ENCODE measurements at places on chromosomes 6 and 20.

DNA sequence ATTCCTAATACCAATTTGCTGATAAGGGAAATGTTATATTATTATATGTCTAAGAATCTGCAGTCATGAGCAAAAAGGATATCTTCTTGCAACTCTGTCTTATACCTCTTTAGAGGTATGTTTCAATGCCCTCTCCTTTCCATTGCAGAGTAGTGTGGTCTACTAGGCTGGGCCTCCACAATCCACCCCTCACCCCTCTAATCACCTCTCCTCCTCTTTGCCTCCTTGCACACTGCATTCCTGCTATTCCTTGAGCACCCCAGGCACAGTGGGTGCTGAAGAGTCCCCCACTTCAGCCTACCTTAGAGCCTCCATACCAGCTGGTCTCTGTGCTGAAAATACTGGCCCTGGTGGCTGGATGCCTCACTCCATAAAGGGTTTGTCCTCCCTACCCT, 26.9 kb downstream of the ARMC2 start:
- H3K36me3 ChIP-seq = peaks cover 5% of the 10 kb centered on the region
- peaks cover 46% of the 10 kb centered on the region for H3K4me1 ChIP-seq
- no peaks in the 10 kb centered on the region for H3K27me3 ChIP-seq

DNA sequence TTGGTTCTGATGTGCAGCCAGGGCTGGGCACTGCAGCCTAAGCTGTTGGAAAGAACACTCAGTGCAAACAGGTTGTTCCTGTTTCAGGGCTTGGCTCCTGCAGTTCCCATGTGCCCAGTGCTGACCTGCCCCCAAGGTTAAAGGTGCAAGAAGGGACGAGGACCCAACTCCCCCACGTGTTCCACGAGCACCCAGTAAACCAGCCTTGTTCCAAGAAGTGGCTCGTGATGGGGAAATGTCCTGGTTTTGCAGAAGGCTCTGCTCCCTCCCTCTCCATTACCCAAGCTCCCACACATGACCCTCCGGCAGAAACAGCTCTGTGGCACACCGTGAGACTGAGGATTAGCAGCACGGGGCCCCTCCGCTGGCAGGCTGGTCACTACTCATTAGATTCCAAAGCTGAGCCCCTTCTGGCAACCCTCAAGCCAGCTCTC, 9.4 kb downstream of the ACSS1 start:
- H3K27ac ChIP-seq = no peak overlapping the region
- H3K4me3 ChIP-seq = no peak overlapping the region
- no peak for DNase-seq
- H3K36me3 ChIP-seq = no peaks in the 10 kb centered on the region

DNA sequence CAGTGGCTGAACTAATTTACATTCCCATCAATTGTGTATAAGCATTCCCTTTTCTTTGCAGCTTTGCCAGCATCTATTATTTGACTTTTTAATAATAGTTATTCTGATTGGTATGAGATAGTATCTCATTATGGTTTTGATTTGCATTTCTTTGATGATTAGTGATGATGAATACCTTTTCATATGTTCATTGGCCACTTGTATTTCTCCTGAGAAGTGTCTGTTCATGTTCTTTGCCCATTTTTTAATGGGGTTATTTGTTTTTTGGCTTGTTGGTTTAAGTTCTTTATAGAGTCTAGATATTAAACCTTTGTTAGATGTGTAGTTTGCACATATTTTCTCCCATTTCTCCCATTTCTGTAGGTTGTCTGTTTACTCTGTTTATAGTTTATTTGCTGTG, 16.6 kb downstream of the CENPW start:
- no peak overlapping the region for H3K27ac ChIP-seq
- no peak overlapping the region for H3K4me3 ChIP-seq
- no peaks in the 10 kb centered on the region for H3K4me1 ChIP-seq
- no peak for DNase-seq

- H3K36me3 ChIP-seq = no peaks in the 10 kb centered on the region
- no peak for DNase-seq
- no peak overlapping the region for H3K4me3 ChIP-seq
- no peak overlapping the region for H3K27ac ChIP-seq
- H3K4me1 ChIP-seq = peaks cover 41% of the 10 kb centered on the region
- H3K27me3 ChIP-seq = no peaks in the 10 kb centered on the region
Measured at GRCh38 chr20:53707371-53708055, 113.9 kb upstream of the ZNF217 start.

DNA sequence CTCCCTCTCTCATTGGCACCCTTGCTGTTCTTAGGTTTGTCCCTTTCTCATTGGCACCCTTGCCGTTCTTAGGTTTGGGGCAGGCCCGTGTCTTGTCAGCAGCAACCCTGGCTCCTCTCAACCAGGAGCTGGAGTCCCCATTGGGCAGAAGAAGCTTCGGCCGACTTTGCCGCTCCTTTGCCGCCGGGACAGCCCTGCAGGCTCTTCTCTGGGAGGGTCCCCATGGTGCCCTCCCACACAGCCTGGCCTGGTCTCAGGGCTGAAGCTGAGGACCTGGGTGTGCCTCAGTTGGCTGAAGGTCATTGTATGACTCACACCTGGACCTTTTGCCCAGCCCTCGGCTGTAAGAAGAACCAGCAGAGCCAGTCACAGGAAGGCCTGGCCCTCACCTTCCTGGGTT, 59.6 kb downstream of the PPP1R14C start:
- no peaks in the 10 kb centered on the region for H3K4me1 ChIP-seq
- no peaks in the 10 kb centered on the region for H3K36me3 ChIP-seq
- no peak overlapping the region for H3K4me3 ChIP-seq
- no peak for DNase-seq
- no peak overlapping the region for H3K27ac ChIP-seq

DNA sequence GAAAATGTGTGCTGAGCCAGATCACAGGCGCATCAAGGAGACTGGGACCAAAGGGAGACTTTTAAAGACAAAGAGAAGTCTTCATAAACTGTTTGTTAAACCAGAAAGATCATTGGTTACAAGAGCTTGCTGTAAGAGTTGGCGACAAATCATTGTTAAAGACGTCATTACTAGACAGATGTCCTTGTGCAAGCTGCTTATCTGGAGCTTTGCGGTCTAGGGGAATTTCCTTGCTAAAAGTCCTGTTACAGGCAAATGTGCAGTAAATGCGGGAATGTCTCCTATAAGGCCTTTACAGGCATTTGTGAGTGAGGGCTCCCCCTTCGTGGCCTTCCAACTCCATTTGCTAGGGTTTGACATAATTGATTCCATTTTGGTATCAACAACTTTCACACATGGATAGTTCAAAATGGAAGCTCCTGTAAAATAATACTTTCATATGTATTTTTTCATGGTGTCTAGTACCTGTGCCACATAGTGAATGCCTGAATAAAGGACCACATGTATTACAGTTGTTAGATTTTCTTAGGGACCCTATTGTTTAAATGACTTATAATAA, 362.4 kb downstream of the UTRN start:
- no peaks in the 10 kb centered on the region for H3K4me1 ChIP-seq
- H3K27ac ChIP-seq = no peak overlapping the region
- no peaks in the 10 kb centered on the region for H3K36me3 ChIP-seq
- no peak overlapping the region for H3K4me3 ChIP-seq
- no peaks in the 10 kb centered on the region for H3K27me3 ChIP-seq
- no peak for DNase-seq

- H3K27ac ChIP-seq = no peak overlapping the region
- H3K27me3 ChIP-seq = no peaks in the 10 kb centered on the region
- H3K4me1 ChIP-seq = no peaks in the 10 kb centered on the region
- H3K36me3 ChIP-seq = no peaks in the 10 kb centered on the region
Measured at GRCh38 chr6:63441266-63441956, 121.6 kb upstream of the LGSN start.

GRCh38 chr6:148800536-148800935, 53.7 kb downstream of the UST start:
- no peaks in the 10 kb centered on the region for H3K36me3 ChIP-seq
- H3K27ac ChIP-seq = no peak overlapping the region
- H3K4me1 ChIP-seq = no peaks in the 10 kb centered on the region
- DNase-seq = no peak
- H3K27me3 ChIP-seq = no peaks in the 10 kb centered on the region

DNA sequence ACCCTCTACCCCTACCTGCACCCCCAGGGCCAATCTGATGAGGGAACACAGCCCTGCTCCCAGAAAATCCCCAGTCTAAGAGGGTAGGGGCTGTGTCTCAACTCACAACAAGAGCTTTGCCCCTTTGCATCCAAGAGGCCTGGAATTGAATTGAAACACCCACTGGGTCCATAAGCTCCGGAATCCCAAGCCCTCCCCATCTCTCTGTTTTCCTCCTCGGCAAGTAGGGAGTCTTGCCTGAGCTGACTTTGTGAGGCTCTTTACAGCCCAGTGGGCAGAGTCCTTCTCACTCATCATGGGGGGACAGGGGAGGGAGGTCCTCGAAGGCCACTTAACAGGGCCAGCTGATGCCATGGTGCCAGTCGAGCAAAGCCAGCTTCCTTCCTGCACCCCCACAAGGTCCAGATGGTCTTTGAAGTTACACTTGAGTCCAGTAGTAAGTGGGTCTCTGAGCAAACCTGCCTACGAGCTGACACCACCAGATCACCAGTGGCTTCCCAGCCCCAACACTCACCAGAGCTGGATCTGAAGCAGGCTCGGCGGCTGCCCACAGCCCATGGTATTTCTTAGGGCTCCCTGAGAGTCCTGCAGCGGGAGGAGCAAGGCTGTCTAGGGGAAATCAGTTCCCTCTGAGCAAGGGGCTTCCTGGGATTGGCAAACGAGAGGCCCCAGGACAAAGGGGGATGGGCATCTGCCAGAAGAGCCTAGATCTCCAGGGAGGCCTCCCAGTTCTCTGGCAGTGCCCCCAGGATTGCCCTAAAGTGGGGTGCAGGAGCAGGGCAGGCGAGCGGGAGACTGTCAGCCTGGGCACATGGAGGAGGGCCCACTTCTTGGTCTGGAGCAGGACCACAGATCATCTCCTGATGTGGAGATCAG, 144.5 kb downstream of the VEGFA start:
- no peak for DNase-seq
- H3K4me1 ChIP-seq = no peaks in the 10 kb centered on the region
- no peaks in the 10 kb centered on the region for H3K36me3 ChIP-seq
- peak overlapping the region; percentile 24 for H3K27ac ChIP-seq
- no peak overlapping the region for H3K4me3 ChIP-seq

DNA sequence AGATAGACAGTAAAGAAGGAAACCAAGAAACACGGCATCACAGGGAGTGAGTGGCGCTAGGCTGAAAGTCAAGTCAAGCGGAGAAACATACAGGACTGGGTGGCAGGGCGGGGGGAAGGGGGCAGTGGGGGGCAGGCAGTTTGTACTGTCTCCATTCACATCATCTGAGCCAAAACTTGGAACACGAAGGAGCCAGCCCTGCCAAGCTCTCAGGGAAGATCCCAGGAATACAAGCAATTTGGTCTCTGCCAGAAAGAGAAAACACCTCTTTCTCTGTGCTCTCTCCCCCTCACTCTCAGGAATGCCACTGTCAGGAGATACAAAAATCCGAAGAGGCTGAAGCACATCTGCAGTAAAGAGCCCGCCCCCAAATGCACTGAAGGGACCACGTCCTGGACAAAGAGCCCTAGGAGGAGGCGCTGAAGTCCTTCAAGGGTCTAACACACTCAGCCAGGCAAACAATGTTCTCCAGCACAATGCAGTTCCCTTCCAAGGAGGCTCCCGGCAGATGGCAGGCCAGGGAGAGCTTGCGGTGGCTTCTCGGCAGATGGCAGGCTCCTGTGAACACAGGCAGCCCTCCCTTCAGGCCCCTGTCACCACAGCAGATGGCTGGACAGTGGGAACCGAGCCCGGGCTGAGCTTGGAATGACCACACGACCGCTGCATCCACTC, 90.0 kb downstream of the ATP9A start:
- H3K27ac ChIP-seq = no peak overlapping the region
- H3K27me3 ChIP-seq = no peaks in the 10 kb centered on the region
- no peaks in the 10 kb centered on the region for H3K4me1 ChIP-seq
- H3K4me3 ChIP-seq = no peak overlapping the region
- H3K36me3 ChIP-seq = no peaks in the 10 kb centered on the region

DNA sequence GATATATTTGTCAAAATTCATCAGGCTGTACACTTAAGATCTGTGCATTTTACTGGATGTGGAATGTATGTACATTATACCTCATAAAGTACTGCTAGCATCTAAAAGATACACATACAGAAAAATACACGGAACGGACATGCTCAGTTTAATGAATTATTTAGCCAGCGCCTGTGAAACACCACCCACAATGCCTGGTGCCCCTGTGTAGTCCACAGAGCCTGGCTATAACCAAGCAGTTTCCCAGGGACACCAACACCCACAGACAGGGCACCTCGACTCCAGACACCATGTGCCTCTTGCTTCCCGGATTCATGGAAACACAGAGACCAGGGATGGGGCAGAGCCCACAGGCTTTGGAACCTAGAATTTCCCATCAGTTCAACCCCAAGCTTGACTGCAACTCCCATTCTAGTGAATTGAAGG, 17.4 kb upstream of the ARMC12 start:
- H3K4me3 ChIP-seq = peak overlapping the region; percentile 19
- H3K27me3 ChIP-seq = no peaks in the 10 kb centered on the region
- no peak overlapping the region for H3K27ac ChIP-seq

GRCh38 chr6:134984821-134985220, 34.9 kb upstream of the ALDH8A1 start:
- no peak overlapping the region for H3K27ac ChIP-seq
- DNase-seq = no peak
- H3K4me3 ChIP-seq = no peak overlapping the region
- no peaks in the 10 kb centered on the region for H3K27me3 ChIP-seq
- H3K36me3 ChIP-seq = peaks cover 12% of the 10 kb centered on the region

DNA sequence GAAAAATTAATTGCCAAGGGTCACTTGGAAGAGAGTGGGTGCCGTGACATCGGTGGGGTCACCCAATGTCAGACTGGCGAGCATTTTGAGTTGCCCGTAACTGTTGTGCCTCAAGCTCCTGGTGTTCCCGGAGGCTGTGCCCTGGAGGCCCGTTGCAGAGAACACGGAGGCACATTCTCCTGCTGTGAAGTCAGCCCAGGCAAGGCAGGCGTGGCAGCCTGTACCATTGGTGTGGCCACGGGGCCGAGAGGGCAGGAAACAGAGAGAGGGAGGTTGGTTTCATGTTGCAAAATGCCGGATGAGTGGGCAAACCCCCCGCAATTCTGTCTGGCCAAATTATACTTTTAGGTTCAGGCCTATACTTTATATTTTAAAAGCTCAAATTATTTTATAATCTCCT, 81.2 kb downstream of the THBS2 start:
- H3K4me1 ChIP-seq = no peaks in the 10 kb centered on the region
- DNase-seq = no peak
- no peaks in the 10 kb centered on the region for H3K27me3 ChIP-seq
- H3K27ac ChIP-seq = no peak overlapping the region
- H3K36me3 ChIP-seq = no peaks in the 10 kb centered on the region

DNA sequence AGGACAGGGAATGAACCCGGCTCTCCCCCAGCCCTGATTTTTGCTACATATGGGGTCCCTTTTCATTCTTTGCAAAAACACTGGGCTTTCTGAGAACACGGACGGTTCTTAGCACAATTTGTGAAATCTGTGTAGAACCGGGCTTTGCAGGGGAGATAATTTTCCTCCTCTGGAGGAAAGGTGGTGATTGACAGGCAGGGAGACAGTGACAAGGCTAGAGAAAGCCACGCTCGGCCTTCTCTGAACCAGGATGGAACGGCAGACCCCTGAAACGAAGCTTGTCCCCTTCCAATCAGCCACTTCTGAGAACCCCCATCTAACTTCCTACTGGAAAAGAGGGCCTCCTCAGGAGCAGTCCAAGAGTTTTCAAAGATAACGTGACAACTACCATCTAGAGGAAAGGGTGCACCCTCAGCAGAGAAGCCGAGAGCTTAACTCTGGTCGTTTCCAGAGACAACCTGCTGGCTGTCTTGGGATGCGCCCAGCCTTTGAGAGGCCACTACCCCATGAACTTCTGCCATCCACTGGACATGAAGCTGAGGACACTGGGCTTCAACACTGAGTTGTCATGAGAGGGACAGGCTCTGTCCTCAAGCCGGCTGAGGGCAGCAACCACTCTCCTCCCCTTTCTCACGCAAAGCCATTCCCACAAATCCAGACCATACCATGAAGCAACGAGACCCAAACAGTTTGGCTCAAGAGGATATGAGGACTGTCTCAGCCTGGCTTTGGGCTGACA, 28.8 kb upstream of the ZBP1 start:
- H3K4me3 ChIP-seq = no peak overlapping the region
- no peaks in the 10 kb centered on the region for H3K36me3 ChIP-seq
- H3K27ac ChIP-seq = no peak overlapping the region
- H3K27me3 ChIP-seq = no peaks in the 10 kb centered on the region

All from CD8-positive, alpha-beta memory T cell (primary cell).